Myocyte (in vitro differentiated cells): ENCODE measurements at places on chromosomes 12 and 14. TPM values are rescaled to one million over a fixed set of nuclear protein-coding genes. Genes with fewer than 3 reads are reported as not detected.

DNA sequence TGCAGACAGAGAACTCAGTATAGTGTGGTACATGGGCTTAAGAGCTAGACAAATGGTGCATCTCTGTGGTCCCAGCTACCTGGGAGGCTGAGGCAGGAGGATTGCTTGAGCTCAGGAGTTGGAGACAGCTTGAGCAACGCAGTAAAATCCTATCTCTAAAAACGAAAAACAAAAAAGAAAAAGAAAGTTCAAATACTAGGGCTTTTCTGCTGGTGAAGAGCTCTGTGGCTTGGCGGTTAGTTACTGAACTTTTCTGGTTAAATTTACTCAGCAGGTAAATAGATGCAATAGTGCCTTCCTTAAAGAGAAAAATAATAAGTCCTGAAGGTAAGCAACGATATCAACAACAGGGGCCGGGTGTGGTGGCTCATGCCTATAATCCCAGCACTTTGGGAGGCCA, 31.4 kb upstream of the RAP1B start:
- no peak for DNase-seq

DNA sequence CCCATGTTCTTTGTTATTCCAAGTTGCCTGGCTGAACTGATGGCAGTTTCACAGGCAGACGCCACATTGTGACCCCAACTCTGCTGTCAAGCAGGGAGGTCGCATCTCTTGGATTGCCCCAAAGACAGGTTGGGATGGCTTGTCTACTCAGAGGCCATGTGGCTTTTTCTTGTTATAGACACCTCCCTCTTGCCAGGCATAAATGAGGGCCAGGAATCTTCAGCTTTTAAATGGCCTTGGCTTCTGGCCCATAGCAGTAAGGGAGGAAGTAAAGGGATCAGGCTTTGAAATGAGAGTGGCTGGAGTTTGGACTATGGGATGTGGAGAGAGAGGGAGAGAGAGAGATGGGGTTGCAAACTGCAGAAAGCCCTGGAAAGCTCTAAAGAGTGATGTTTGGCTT, 215.0 kb downstream of the TBX5 start:
- DNase-seq = no peak

DNA sequence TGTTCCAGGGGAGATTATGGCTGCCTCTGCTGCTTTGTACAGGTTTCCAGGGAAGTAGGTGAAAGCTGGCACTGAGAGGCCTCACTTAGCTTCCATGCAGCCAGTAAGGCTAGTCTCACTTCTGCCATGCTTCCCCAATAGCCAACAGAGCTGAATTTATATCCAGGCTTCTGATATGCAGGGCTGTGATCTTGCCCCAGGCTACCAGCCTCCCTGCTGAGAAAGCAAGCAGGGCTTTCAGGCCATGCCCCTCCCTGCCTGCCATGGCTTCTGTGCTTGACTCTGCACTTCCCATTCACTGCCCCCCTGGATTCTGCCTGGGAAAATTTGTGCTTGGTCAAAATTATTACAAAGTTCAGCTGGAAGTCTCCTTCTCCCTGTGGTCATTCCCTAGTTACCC, 302.1 kb upstream of the FBXO33 start:
- no peak for DNase-seq

TCL1B gene
- total RNA-seq = not detected in 2 replicates

GRCh38 chr12:23221066-23221465, 596.1 kb downstream of the ETNK1 start:
- no peak for DNase-seq

- peak; percentile 47 for DNase-seq
Measured at GRCh38 chr12:121579190-121579791, 1.5 kb downstream of the KDM2B start.

DNA sequence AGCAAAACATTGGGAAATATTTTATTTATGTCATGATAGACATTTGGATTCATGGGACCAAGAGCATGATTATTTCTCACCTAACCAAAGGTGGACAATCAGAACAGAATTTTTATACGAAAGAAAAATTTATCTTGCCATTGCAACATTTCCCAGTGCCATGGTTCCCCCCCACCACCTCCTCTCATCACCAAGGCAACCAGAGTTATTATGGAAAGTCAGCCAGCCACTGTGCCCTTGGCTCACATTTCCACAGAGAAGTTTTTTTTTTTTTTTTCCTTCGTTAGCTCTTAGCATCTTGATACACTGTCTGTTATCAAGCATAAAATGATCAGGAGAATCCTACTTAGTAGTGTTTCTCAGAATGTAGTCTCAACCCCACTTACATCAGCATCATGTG, 176.4 kb upstream of the TMTC1 start:
- DNase-seq = no peak

DNA sequence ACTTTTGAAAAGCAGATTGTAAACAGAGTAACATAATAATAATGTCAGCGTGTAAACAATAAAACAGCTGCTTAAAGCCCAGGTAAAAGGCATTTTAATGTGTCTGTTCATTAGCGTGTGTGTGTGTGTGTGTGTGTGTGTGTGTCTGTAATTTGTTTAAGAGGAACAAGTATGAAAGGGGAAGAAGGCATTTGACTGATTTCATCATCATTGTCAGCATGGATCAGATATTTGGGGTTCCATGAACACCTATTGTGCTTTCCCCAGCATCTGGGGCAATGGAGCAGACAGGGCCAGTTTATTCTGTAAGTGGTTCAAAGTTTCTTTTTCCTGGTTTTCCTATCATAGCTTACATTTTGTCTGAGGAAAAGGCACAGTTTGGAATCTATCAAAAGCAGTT, 28.9 kb downstream of the SLC25A21 start:
- no peak for DNase-seq

GRCh38 chr12:3464561-3464960, 26.4 kb upstream of the PRMT8 start:
- DNase-seq = no peak

GLT8D2 gene
- 17.6 and 17.9 TPM in 2 replicates for total RNA-seq

GRCh38 chr14:76136476-76137110, 15.1 kb upstream of the GPATCH2L start:
- no peak for DNase-seq

DNA sequence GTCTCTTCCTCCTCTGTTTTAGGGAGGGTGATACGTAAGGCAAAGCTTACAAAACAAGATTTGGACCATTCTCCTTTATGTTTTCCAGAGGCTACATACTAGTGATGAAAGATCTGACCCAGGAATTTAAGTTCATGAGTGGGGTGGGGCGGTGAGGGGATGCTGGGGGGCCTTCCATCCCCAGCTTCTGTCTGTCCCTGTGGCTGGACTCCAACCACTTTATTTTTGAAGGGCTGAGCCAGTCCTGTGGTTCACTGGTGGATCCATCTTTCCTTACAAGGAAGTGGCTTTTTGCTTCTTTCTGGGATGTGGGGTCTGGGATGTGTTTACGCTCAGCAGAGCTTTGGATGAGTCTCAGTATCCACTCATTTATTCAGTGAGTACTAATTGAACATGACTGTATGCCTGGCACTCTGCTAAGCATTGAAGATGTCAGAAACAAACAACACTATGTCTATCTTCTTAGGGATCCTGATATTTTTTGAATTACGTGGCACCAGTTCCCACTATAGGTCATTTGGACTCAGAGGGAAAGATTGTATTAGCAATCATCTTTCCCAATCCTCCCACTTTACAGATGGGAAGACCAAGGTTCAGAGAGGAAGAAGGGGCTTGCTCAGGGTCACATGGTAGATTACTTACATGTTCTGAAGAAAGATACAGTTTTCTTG, 291.8 kb upstream of the TBX3 start:
- DNase-seq = no peak

GRCh38 chr14:89773644-89774316, 180.8 kb downstream of the EFCAB11 start:
- DNase-seq = peak; percentile 82

DNA sequence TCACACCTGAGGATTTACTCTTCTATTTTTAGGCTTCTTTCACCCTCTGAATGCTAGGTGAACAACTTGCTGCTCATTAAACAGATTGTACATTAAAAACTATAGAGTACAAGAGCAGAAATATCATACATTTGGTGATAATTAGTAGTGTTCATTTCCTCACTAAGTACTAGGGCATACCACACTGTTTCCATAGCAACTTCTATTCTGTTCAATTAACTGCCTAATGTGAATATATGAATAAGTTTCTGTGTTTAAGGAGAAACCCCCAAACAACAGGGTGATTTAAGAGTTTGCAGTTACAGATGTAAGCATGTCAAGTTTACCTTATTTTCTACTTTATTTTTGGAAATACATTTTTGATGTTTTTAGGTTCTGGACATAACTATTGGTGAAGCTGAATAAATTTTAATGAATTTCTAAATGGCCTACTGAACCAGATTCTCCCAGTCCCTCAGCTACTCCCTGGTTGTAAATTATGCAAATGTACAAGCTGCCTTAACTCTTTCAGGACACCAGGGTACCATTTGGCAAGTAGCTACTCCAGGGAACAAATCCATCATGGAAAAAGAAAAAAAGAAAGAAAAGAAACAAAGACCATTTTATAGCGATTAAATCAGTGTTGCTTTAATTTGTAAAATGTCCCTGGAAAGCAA, 199.8 kb upstream of the NAV3 start:
- no peak for DNase-seq

HSPA2 gene
- total RNA-seq = 4.7 and 6.7 TPM in 2 replicates

SMIM10L1 gene
- total RNA-seq = 9.1 and 10.4 TPM in 2 replicates

DNA sequence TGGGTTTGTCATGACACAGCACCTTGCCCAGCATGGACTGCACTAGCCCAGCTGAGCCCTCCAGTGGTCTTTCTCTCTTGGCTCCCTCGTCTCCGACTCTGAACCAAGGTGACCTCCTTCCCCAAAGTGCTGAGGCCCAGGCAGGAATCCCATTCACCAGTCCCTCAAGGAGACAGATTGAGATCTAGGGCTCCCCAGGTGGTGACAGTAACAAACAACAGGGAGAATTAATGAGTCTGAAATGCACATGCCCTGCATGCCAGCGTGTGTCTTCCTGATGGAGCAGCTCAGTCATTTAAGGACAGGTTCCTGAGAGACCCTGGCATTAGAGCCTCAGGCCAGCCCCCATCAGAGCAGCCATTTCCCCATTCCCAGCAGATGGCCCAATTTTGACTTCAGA, 51.4 kb upstream of the OAS1 start:
- DNase-seq = no peak

DNA sequence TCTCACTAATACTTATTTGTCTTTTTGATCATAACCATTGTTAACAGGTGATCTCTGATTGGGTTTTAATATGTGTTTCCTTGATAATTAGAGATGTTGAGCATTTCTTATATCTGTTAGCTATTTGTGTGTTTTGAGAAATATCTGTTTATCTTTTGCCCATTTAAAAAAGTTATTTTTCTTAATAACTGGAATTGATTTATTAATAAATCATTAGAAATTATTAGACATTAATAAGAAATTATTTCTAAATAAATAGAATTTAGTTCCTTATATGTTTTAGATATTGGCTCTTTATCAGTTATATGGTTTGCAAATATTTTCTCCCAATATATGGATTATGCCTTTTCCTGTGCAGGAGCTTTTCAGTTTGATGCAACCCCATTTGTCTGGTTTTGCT, 18.7 kb downstream of the TMX1 start:
- no peak for DNase-seq

FAM186B gene
- 0.10 and 0.27 TPM in 2 replicates for total RNA-seq

FAM161B gene
- total RNA-seq = 4.4 and 5.5 TPM in 2 replicates

DNA sequence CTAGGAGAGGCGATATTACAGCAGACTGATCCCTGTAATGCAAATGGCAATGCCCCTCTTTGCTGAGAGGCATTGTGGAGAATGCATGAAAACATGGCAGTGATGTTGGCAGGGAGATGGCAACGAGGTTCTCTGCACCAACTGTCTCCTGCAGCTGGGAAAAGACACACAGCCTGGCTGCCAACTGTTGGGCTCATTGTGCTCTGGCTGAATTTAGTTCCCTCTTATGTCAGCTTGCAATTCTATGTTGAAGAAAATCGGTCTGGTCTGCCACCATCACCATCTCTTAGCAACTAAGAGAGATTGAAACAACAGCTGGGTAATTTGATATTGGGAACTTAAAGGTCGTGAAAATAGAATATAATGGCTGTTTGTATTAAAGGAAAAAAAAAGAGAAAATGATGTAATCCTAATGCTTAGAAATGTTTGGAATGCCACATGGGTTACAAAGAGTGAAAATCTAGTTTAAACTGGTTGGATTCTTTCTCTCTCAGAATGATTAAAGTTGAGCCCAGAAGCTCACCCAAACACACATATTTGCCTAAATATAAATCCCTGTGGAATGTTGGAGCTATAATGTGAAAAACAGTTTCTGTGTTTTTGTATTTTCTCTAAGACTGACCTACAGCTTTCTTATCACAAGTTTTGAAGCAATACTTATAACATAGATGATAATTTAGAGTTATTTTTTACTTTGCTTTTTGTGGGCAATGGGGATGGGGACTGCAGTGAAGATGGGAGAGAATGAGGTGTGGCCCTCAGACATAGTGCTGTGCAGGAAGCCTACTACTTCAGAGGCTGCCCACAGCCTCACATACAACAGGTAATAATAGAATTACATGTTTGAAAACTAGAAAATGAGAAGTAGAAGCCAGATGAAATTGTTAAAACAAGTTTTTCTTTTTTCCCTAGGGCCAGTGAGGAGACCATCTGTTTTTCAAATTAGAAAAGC, 143.7 kb downstream of the AKAP6 start:
- peak; percentile 94 for DNase-seq

GRCh38 chr12:104608998-104609397, 152.2 kb downstream of the CHST11 start:
- DNase-seq = no peak

SIX6 gene
- 0.08 TPM in 1 of 2 replicates, not detected in the other for total RNA-seq

GRCh38 chr12:102735104-102735503, 181.9 kb downstream of the PAH start:
- no peak for DNase-seq

TMEM63C gene
- 0.08 and 0.16 TPM in 2 replicates for total RNA-seq

DNA sequence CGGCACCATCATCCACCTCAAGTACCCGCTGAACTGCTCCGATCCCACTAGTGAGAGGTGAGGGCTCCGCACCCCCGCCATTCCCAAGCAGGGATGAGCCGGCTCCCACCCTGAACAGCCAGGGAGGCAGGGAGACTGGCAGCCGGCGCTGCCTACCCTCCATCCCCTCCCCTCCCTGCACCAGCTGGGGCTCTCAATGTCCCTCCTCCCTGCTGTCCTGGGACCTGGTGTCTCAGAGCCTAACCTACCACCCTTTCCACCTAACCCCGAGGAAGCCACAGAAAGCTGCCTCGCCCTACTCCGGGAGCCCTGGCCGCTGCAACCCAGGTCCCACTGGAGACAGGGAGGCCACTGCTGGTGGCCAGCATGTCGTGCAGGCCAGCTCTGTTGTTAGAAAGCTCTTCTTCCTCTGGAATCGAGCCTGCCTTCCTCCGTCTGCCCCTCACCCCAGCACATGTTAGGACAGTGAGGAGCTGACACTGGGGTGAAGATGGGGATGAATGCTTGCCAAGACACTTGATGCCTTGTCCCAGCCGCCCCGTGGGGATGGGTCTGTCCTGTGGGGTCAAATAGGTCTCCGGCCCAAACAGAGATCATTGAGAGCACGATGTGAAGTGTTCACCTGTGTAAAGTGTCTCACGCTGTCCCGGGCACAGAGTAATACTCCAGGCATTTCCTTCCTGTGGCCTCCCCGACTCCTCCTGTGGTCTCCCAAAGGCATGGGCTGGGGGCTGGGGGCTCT, 1.1 kb downstream of the PTPN6 start:
- no peak for DNase-seq

CCDC38 gene
- 0.08 TPM in 1 of 2 replicates, not detected in the other for total RNA-seq

PCED1B gene
- 0.99 and 2.8 TPM in 2 replicates for total RNA-seq

IL22 gene
- total RNA-seq = not detected in 2 replicates
